ENCODE measurements at places on chromosomes 6 and 20.

DNA sequence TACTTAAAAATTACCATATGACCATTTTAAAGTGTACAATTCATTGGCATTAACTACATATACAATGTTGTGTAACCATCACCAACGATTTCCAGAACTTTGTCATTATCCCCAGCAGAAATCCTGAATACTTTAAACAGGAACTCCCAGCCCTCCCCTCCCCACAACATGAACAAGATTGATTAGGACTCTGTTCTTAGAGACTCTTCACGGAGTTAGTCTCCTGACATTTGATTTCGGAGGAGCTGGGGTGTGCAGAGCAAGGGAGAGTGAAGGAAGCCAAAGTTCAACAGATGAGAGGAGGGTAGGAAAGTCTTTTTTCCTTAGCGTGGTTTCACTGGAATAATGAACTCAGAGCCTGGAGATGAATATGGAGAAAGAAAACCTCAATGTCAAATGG is 17.2 kb upstream of the QKI start:
- DNase-seq = no peak

- DNase-seq = no peak
Observed at GRCh38 chr6:122798099-122798641, 9.1 kb downstream of the SMPDL3A start.

DNA sequence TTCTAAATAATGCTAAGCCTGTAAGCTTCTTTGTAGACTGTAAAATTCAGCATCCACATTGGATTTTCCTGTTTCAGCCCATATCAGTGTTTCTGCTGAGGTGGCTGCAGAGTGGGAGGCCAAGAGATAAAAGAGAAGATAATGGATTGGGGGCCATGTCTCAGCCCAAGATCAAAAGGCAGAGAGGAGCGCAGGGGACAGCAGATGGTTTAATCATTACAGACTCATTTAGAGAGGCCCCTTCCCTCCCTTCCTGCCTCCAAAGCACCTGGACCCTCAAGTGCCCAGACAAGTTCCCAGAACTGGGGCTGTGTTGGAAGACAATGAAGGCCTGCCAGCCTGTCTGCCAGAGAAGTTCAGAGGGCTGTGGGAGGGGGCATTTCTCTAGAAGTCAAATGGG is 20.4 kb upstream of the CTNNBL1 start:
- no peak for DNase-seq

DNA sequence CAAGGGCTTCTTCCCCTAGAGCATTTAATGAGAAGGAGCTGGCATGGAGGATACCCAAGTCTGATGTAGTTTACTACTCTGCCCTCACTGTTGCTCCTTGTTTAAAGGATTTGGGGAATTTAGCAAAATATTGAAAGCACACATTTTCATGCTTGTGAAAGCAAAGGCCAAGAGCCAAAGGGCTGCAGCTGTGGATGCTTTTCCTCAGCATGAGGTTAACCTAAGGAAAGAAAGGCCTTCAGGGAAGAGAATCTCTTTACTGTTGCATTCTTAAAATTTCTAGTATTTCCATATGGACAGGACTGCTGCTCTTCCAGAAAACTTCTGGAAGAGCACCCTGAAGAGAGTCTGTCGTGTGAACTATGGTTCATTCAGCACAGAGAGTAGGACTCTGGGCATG is 45.9 kb upstream of the SASH1 start:
- no peak for DNase-seq

DNA sequence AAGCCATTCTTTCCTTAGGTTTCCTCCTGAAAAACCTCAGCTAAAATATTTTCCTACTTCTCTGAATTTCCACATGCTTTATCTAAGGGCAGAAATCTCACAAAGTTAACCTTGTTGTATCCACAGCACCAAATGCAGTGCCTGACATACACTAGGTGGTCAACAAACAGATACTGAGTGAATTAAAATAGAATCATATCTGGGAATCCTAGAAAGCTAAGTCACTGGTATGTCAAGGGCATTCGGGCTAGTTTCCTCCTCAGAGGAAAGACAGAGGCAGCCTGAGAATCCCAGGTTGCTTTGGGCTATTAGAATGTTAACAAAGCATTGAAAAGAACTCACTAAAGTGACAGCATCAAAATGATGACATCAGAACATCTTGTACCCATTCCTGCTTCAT is 132.7 kb upstream of the F13A1 start:
- no peak for DNase-seq

DNA sequence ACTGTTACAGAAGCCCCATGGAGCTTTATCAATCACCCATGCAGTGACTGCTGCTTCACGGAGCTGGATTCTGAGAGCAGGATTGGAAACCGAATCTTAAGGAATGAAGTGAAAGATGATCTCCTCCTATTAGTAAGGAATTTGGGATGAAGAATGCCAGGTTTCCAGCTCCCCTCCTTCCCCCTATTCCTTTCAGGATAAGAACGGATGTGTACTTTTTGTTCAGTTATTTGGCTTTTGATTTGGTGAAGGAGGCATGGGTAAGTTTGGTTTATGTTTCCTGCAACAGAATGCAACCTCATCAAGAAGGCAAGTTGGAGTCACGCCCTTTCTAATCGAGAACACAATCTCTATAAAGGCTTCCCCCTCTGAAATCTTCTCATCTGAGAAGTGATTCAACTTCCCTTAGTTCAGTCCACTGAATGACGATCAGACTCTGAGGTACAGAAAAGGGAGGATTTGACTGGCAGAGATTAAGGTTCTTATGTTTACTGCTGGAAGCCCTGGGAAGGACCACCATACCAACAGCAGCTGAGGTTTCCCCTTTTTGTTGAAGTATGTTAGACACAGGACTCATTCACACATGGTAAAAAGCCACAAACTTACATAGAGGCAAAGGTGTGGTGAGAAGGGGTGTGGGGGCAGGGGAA is 5.5 kb downstream of the ELMO2 start:
- no peak for DNase-seq

- DNase-seq = no peak
Observed at GRCh38 chr20:45269754-45270270, 15.4 kb upstream of the SLPI start.

- DNase-seq = no peak
Observed at GRCh38 chr20:24567508-24567907, 98.1 kb downstream of the SYNDIG1 start.

DNA sequence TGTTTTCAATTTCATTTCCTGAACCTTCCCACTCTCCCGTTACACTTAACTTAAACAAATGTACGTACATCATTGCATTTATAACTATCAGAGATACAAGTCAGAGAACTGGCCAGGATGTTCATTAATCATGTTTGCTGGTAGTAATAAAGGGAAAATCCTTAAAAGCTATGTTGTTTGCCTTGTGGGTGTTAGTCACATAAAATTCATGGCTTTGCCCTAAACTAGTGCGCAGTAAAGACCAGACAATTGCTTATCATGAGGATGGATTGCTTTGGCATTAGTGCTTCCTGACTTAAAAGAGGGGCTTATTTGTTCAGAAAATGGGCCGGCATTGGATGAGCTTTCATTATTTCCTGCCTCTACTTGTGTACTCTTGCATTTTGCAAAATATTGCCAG is 1037.3 kb upstream of the FLRT3 start:
- no peak for DNase-seq

DNA sequence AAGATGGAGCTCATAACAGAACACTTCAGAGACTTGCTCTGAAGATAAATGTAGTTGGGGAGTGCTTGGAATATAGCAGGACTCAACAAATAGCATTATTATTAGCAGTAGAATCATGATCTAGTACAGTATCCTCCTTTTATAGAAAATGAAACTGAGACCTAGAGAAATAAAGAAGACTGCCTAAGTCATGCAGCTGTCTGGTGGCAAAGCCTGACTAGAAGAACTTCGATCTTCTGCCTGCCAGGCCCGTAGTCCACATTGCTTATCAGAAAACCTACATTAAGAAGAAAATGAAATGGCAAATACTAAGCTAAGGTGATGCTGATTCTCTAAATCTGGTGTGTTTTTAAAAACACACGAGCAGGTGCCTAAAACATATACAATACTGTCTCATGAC is 46.4 kb upstream of the DST start:
- DNase-seq = no peak

GRCh38 chr6:6932968-6933367 is 174.8 kb upstream of the RREB1 start:
- DNase-seq = no peak

DNA sequence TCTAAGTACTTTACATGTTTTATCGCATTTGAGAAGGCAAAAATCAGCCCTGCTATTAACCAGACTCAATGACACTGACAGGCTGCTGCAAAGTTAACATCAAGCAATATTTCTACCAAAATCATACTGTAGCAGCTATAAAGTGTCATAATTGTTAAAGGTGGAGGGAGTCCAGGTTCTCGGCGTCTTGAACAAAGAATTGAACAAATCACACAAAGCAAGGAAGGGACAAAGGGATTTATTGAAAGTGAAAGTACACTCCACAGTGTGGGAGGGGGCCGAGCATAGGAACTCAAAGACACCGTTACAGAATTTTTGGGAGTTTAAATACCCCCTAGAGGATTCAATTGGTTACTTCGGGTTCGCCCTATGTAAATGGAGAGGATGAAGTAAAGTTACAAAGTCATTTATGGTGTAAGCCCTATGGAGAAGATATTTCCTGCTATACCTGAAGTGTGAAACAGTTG is 12.9 kb upstream of the ZNF391 start:
- DNase-seq = no peak

- DNase-seq = no peak
Observed at GRCh38 chr20:36384022-36384619, 78.0 kb downstream of the DLGAP4 start.

DNA sequence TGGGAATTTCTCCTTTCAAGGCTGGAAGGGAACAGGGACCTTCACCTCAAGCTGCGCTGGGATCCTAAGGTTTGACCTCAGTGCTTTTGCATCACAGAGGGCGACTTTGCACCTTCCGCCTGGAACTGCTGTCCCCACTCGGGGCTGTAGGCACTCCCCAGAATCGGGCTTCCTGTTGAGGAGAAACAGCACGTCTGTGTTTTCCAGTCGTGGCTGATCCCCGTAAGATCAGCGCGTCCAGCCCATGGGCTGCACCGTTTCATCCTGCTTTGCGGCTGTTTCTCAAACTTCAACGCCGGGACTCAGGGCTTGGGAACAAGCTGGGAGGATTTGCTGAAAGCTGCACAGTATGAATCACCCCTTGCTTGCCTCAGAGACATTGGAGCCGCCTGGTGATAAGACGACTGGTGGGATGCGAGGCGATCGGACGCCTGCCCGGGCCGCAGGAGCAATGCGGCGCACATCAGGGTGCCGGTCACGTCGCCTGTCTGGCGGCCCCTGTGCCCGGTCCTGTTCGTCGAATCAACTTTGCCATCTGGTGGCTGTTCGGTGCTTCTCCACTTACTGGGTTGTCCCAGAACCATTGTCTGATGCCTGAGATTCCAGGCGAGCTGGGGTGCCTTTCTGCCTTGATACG is 53.6 kb upstream of the FRMD1 start:
- DNase-seq = no peak

DNA sequence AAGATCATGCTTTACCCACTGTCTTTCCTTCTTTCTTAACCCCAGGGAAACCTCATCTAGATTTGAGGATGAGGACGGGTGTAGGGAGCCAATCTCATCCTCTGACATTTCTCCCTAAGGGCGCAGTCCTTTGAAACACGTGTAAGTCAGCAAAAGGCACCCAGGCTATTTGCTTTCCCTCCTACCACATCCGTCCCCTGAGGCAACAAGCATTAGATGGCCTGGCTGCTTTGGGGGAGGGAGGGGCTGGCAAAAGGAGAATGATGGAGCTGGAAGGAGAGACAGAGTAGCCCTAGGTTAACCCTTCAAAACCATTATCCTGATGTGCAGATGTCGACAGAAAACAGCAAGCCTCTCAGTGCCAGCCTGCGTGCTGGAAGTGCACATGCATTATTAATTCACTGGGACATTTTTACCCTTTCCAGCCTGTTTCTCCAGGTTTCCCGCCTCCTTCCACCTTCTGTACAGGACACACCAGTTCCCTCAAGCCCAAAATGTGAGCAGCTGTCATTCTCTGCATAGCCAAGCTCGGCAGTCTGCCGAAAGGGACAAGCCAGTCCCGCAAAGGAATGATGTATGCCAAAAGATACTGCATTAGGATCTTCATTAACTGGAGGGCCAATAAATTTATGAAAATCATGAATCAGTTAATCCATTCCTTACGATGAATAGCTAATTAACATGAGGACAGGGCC is 547.2 kb downstream of the CD83 start:
- no peak for DNase-seq

DNA sequence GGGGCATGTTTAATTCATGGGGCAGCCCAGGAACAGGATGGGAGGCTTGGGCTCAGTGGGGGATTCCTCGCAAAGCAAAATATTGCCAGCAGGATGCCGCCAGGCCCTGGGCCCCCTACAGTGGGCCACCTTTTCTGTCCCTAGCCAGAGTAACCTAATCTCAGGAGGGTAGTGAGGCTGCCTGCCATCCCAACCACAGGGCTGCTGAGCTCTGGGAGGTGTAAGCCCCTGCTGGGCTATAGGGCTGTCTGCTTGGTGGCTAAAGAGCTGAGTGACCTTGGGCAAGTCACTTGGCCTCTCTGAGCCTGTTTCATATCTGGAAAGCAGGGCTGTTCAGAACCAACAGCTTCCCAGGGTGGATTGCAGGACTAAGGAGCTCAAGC is 35.7 kb upstream of the CDH22 start:
- no peak for DNase-seq

DNA sequence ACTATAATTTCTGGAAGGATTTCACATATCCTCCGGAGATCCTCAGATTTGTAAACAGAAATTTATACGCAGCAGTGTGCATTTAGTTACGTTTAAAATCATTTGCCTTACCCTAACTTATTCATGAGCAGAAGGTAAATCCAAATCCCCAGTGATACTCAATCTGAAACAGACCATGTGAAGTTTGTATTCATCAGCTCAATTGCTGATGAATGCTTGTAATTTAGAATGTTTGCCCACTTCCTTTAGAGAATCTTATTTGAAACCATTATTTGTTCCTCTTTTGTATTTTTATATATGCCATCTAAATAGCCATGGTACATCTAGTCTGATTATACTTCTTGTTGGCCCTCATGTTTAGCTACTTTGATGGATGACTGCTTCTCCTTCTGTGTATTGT is 15.4 kb downstream of the TAAR1 start:
- DNase-seq = no peak

GRCh38 chr20:2972126-2972525 is 71.3 kb upstream of the GNRH2 start:
- no peak for DNase-seq

DNA sequence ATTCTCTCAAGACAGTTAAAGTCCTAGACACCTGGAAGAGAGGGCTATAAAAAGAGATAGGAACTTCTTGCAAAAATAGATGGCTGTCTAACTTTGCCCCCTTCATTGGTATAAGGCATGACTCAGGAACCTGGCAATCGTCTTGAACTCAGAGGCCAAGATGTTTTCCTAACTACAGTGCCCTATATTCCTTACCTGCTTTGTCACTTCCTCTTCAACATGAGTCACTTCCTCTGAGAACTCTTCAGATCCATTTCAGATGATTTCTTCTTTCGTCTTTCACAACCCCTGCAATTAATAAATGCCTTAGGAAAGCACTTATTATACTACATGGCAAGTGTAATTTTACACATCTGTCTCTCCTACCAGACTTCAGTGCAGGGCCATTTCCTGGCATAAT is 83.5 kb downstream of the HAO1 start:
- DNase-seq = no peak

All from hematopoietic multipotent progenitor cell treated with erythropoietin and hydrocortisone succinate and interleukin-3 and kit ligand, for 17 days (in vitro differentiated cells).